Activated CD4-positive, alpha-beta T cell treated with anti-CD3 and anti-CD28 coated beads, Interleukin-2, amount 10 ng/mL, durations not matched to agents 24 days and 14 days (primary cell): ENCODE measurements at places on chromosomes 7 and 10. TPM values are rescaled to one million over a fixed set of nuclear protein-coding genes. Genes with fewer than 3 reads are reported as not detected.

Gene MMP21
- total RNA-seq, result 0.14 TPM in 1 of 2 replicates, not detected in the other

Gene SLC16A12
- total RNA-seq, result not detected in 2 replicates

Gene SEC24C
- 106 TPM in 2 replicates for total RNA-seq

Gene MARVELD1
- 4.6 and 5.6 TPM in 2 replicates for total RNA-seq

Gene AOAH
- 17.6 and 17.8 TPM in 2 replicates for total RNA-seq

Gene ZNF503
- total RNA-seq, result 0.07 and 0.09 TPM in 2 replicates

Gene IQUB
- total RNA-seq, result 0.05 TPM in 1 of 2 replicates, not detected in the other

Gene PIK3AP1
- 9.6 and 11.7 TPM in 2 replicates for total RNA-seq

Gene CHCHD1
- total RNA-seq, result 34.9 and 37.8 TPM in 2 replicates

DNA sequence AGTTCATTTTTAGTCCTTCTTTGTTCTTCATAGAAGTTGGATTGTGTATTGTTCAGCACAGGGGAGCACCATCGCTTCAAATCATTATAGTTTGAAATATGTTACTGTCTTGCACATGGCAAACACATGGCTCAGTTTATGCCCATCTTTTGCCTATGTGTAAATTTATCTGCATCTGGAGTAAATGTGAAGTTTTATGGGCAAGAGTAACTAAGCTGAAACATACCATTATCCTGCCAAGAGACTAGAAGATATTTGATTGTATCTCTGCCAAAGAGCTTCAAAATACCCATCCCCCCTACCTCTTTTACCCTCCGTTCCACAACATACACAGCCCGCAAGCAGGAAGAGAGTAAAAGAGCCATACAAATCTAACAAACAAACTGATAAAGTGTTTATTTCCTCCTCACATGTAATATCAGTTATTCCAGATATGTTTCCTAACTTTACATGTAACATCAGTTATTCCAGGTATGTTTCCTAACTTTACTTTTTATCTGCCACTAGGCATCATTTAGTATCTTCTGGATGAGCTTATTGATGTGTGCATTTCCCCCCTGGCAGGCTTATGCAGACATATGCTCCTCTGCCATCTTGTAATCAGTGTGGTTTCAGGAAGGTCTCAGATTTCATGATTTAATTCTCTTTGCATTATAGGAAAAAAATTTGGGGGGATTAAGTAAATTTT is 127.7 kb downstream of the SRI start:
- peaks cover 2% of the 10 kb centered on the region for H3K27me3 ChIP-seq
- no peak for DNase-seq
- no peaks in the 10 kb centered on the region for H3K4me1 ChIP-seq
- H3K4me3 ChIP-seq, result no peak overlapping the region

GRCh38 chr10:80292607-80293239 is 3.3 kb upstream of the MAT1A start:
- peaks cover 12% of the 10 kb centered on the region for H3K27me3 ChIP-seq
- peak; percentile 30 for DNase-seq
- H3K4me1 ChIP-seq, result no peaks in the 10 kb centered on the region
- no peak overlapping the region for H3K4me3 ChIP-seq
- H3K36me3 ChIP-seq, result no peaks in the 10 kb centered on the region
- no peak overlapping the region for H3K27ac ChIP-seq

DNA sequence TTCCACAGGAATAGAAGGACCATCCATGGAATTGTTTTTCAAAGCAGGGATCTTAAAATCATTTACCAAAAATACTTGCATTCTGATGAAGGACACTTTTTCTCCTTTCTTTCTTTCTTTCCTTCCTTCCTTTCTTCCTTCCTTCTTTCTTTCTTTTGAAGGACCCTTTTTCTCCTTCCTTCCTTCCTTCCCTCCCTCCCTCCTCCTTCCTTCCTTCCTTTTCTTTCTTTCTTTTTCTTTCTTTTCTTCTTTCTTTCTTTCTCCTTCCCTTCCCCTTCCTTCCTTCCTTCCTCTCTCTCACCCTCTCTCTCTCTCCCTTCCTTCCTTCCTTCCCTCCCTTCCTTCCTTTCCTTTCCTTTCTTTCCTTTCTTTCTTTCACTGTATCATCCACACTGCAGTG is 74.8 kb downstream of the PRKCQ start:
- peak overlapping the region; percentile 54 for H3K27ac ChIP-seq
- H3K4me3 ChIP-seq, result no peak overlapping the region
- H3K27me3 ChIP-seq, result no peaks in the 10 kb centered on the region
- no peak for DNase-seq
- peaks cover 59% of the 10 kb centered on the region for H3K4me1 ChIP-seq

GRCh38 chr7:89593125-89593524 is 561.1 kb upstream of the STEAP1 start:
- no peaks in the 10 kb centered on the region for H3K36me3 ChIP-seq
- no peaks in the 10 kb centered on the region for H3K4me1 ChIP-seq
- no peak overlapping the region for H3K27ac ChIP-seq
- peaks cover 2% of the 10 kb centered on the region for H3K27me3 ChIP-seq
- H3K4me3 ChIP-seq, result no peak overlapping the region

DNA sequence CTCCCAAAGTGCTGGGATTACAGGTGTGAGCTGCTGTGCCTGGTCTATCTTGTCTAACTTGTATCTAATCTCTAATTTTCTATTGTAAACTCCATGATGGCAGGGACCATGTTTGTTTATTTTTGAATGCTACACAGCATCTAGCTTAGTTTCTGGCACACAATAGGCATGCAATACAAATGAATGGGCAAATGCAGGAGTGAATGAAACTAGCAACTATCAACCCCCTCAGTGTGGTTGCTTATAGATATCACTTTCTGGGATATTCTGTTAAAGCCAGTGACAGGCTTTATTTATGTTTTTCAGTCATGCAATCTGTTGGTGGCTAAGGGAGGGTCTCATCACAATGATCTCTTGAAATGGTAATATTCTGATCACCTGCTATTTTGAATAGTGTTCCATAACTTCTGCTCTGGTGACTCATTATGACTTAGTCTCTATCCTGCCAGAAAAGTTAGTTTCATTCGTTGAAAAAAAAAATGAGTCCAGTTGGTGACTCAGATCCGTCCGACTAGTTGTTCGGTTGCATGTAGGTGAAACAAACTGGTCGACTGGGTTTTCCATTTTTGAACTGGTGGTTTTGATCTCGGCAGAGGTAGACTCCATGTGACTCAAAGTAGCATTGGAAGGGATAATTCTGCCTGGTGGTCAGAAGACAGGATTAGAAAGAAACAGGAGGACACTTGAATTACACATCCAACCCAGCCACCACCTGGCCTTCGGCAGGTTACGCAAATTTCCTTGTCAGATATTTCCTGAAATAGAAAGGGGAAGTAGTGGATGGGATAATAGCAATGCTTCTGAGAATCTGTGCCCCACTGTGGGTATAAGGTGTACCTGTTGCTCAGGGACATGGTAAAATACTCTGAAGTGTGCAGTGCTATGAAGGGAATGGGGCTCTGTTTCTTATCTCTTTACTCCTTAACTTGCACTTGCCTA is 76.8 kb downstream of the GATA3 start:
- H3K4me1 ChIP-seq, result peaks cover 46% of the 10 kb centered on the region
- peak overlapping the region; percentile 75 for H3K27ac ChIP-seq
- H3K27me3 ChIP-seq, result peaks cover 4% of the 10 kb centered on the region
- peaks cover 2% of the 10 kb centered on the region for H3K36me3 ChIP-seq
- peak overlapping the region; percentile 22 for H3K4me3 ChIP-seq
- peak; percentile 84 for DNase-seq

GRCh38 chr10:91556691-91557566 is 75.9 kb downstream of the PPP1R3C start:
- no peaks in the 10 kb centered on the region for H3K36me3 ChIP-seq
- no peaks in the 10 kb centered on the region for H3K27me3 ChIP-seq
- DNase-seq, result no peak
- H3K4me1 ChIP-seq, result no peaks in the 10 kb centered on the region
- H3K27ac ChIP-seq, result no peak overlapping the region

- peaks cover 8% of the 10 kb centered on the region for H3K27me3 ChIP-seq
- peaks cover 30% of the 10 kb centered on the region for H3K4me1 ChIP-seq
- no peak overlapping the region for H3K4me3 ChIP-seq
- H3K27ac ChIP-seq, result no peak overlapping the region
- DNase-seq, result no peak
Observed at GRCh38 chr10:70584366-70584765, 18.2 kb downstream of the PRF1 start.

DNA sequence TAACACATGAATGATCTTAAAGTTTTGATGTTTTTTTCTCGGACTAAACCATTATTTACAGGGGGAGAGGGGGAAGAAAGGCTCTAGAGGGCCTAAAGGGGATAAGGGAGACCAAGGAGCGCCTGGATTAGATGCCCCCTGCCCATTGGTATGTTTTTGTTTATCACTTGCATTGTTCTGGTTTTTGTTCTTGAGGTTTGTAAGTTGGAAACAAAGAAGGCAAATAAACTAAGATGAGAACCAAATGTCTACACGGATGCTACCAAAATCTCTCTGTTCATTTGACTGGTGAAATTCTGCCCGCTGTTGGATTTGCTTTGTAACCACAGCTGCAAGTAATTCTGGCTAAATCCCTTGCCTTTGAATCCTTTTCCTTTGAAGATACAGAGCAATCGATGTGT is 99.8 kb upstream of the MACROH2A2 start:
- no peak overlapping the region for H3K4me3 ChIP-seq
- H3K27me3 ChIP-seq, result no peaks in the 10 kb centered on the region
- H3K4me1 ChIP-seq, result no peaks in the 10 kb centered on the region
- no peak for DNase-seq

DNA sequence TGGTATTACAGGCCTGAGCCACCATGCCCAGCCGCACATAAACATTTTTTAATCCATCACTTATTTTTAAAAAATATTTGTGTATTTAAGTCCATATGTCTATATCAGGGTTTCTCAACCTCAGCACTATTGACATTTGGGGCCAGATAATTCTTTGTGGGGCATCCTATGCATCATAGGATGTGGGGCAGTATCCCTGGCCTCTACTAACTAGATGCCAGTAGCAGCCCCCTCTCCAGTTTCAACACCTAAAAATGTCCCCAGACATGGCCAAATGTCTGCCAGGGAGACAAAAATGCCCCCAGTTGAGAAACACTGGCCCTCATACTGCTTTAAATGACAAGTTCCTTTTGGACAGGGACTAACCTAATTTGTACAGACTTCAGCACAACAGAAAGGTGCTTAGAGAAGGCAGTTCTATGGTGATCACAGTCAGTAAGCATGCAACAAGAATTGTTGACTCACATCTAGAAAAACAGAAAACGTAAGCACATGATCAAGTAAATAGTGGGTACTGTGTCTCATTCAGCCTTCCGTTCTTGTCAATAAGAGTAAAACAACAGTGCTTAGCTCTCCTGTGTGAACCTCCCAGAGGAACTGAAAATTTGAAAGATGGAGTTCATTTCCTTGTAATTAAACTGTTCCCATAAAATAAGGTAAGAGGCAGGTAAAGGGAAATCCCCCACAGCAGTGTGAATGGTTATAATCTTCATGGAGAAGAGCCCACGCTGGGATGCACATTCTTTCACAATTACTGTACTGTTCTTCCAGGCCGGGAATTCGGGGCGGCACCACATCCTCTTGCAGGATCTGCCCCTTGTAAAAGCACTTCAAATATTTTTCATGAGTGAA is 17.3 kb upstream of the ADRB1 start:
- H3K27me3 ChIP-seq, result peaks cover 50% of the 10 kb centered on the region
- no peak overlapping the region for H3K27ac ChIP-seq
- DNase-seq, result no peak
- no peak overlapping the region for H3K4me3 ChIP-seq
- H3K4me1 ChIP-seq, result peaks cover 26% of the 10 kb centered on the region

GRCh38 chr10:133173860-133174640 is 14.0 kb downstream of the KNDC1 start:
- H3K27me3 ChIP-seq, result peaks cover 6% of the 10 kb centered on the region
- H3K36me3 ChIP-seq, result peaks cover 2% of the 10 kb centered on the region
- H3K27ac ChIP-seq, result no peak overlapping the region
- H3K4me1 ChIP-seq, result no peaks in the 10 kb centered on the region
- DNase-seq, result no peak

- H3K4me1 ChIP-seq, result no peaks in the 10 kb centered on the region
- DNase-seq, result no peak
- H3K4me3 ChIP-seq, result no peak overlapping the region
Observed at GRCh38 chr7:105916603-105917002, 40.2 kb upstream of the ATXN7L1 start.

DNA sequence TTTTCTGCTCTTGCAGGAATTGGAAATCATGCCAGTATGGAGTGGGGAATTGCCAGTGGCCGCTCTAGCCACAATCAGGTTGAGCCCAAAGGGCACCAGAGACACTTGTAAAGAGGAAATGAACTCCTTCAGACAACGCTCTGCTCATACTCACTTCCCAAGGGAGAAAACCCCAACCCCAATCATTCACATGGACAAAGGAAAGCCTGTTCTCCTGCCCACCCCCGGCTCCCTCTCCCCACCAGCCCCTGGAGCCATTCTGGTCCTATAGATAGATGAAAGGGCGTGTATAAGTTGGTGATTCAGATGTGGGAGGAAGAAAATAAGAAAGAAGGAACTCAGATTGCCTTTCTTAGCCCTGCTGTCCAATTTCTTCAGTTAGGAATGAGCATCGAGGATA is 57.4 kb downstream of the GFRA1 start:
- DNase-seq, result no peak
- no peak overlapping the region for H3K27ac ChIP-seq
- no peaks in the 10 kb centered on the region for H3K36me3 ChIP-seq
- H3K4me1 ChIP-seq, result no peaks in the 10 kb centered on the region

DNA sequence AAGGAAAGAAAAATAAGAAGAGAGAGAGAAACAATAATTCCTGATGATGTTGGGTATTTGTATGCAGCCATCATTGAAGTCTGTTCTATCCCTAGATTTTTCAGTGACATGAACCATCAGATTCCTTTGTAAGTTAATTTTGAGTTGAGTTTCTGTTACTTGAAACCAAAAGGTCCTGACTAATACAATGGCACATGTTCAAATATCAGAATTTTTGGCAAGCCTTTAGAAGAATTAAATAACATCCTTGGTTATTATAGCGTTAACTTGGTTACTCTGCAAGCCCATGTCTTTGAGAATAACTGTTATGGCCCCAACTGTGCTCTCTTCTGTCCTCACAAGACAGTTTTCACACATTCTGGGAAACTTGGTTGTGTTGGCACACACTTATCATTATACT is 66.5 kb downstream of the SYPL1 start:
- no peak overlapping the region for H3K4me3 ChIP-seq
- H3K27ac ChIP-seq, result no peak overlapping the region
- peaks cover 30% of the 10 kb centered on the region for H3K27me3 ChIP-seq
- no peaks in the 10 kb centered on the region for H3K36me3 ChIP-seq

DNA sequence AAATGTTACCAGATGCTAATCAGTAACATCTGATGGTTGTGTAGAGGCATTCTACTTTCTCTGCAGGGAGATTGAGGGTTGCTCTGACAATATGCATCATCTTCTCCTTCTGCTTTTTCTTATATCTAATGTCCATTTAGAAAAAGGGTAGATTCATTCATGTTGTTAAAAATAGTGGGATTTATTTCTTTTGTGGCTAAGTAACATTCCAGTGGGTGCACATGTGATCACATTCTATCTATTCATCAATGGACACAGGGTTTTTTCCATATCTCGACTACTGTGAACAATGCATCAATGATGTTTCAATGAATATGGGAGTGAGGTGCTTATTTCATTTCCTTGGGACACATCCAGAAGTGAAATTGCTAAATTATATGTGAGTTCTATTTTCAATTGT is 103.9 kb downstream of the CRPPA start:
- no peaks in the 10 kb centered on the region for H3K36me3 ChIP-seq
- no peak overlapping the region for H3K4me3 ChIP-seq
- no peaks in the 10 kb centered on the region for H3K4me1 ChIP-seq
- H3K27me3 ChIP-seq, result no peaks in the 10 kb centered on the region
- no peak for DNase-seq
- no peak overlapping the region for H3K27ac ChIP-seq

GRCh38 chr10:57334523-57334922 is 933.2 kb downstream of the IPMK start:
- H3K4me1 ChIP-seq, result no peaks in the 10 kb centered on the region
- no peaks in the 10 kb centered on the region for H3K27me3 ChIP-seq
- no peak overlapping the region for H3K4me3 ChIP-seq
- no peak overlapping the region for H3K27ac ChIP-seq
- DNase-seq, result no peak
